ENCODE measurements at places on chromosomes 5 and 9.

- no peak for DNase-seq
Measured at GRCh38 chr9:84823421-84824271, 154.1 kb downstream of the NTRK2 start.

- DNase-seq = no peak
Measured at GRCh38 chr9:136403538-136403914, 3.6 kb upstream of the SNAPC4 start.

DNA sequence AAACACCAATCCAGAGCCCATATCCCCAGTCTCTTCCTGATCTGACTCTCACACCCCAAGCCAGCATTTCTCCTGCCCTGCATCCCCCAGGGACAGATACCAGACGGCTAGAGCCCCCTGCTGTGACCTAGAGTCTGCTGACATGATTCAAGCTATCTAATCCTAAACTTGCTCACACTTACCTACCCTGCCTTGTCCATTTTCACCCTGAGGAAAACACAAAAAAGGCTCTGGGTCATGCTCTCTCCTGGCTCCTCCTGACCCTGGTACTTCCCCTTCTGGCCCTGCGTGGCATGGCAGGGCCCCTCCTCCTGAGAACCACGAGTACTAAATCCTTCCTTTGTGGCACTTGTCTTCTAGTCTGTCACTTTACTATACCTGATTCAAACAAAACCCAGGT lies 2.8 kb upstream of the ARRDC1 start:
- no peak for DNase-seq

- no peak for DNase-seq
Measured at GRCh38 chr9:2907411-2907810, 63.5 kb upstream of the PUM3 start.

- no peak for DNase-seq
Measured at GRCh38 chr9:121360601-121361374, 9.3 kb downstream of the STOM start.

- no peak for DNase-seq
Measured at GRCh38 chr5:83720836-83721537, at the start of gene HAPLN1. Gene HAPLN1, minus strand, starts transcription at chr5:83720855. Its CDS starts 47,332 bp downstream, at chr5:83673523.

- DNase-seq = no peak
Measured at GRCh38 chr9:72315089-72315509, 49.9 kb downstream of the ZFAND5 start.

DNA sequence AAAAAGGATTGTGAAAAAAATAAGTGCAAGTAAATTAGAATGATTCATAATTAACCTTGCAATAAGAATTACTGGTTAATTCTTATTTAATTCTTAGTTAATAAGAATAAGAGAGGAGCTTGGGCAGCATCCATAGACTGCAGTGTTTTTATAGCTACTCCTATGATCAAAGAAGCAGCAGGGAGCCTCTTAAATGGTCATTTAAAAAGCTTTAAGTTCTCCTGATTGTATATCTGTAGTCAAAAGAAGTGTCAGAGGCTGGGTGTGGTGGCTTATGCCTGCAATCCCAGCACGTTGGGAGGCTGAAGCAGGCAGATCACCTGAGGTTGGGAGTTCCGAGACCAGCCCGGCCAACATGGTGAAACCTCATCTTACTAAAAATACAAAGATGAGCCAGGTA lies 14.4 kb downstream of the ACER2 start:
- no peak for DNase-seq

- no peak for DNase-seq
Measured at GRCh38 chr9:86672301-86672700, 275.0 kb downstream of the GAS1 start.

DNA sequence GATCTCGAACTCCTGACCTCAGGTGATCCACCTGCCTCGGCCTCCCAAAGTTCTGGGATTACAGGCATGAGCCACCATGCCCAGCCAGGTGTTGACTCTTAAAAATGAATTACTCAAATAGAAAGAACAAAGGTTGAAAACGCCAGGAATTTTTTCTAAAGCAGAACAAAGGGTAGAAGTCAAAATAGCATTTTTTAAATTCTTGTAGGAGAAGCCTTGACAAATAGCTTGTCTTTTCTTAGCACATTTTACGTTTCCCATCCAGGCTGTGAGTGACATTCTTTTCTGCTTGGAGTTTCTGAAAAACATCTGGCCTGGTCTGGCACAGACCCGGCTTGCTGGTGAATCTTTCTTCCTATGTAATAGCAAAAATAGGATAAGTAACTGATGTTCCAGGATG lies 169.4 kb upstream of the ZNF462 start:
- no peak for DNase-seq

- no peak for DNase-seq
Measured at GRCh38 chr5:143586781-143587362, 183.4 kb upstream of the NR3C1 start.

GRCh38 chr5:5588386-5588785 lies 165.9 kb downstream of the ICE1 start:
- no peak for DNase-seq

DNA sequence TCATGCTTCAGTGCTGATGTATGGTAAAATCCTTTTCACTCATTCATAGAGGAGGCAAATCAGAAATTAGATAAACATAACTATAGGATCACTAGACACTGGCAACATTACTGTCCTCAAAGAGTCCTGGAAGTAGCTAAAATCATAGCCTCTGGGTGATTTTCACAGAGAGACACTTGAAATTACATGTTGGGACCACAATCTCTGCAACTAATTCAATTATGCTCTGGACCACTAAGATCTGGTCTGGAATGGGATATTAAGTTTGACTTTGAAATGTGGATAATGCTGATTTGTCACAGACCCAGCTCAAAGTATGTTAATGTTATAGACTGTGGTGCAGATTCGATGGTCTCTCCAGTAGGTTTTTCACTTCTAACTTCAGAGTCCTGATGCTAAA lies 214.6 kb upstream of the CCNH start:
- no peak for DNase-seq

DNA sequence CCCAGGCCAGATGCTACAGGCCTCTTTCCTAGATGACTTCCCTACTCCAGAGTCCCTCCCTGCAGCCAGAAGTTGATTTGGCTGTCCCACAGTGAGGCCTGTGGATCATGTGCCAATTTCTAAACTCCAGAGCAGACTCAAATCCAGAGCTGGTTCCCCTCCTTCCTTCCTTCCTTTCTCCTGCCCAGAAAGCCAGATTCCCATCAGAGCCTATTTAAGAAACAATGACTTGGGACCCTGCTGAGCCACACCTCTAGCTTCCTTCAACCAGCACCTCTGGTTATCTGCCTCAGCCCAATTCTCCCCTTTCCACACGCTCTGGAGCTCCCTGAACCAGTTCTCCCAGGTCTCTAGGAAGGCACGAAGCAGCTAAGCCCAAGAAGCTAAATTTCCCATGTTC lies 7.2 kb downstream of the FAM219A start:
- no peak for DNase-seq

DNA sequence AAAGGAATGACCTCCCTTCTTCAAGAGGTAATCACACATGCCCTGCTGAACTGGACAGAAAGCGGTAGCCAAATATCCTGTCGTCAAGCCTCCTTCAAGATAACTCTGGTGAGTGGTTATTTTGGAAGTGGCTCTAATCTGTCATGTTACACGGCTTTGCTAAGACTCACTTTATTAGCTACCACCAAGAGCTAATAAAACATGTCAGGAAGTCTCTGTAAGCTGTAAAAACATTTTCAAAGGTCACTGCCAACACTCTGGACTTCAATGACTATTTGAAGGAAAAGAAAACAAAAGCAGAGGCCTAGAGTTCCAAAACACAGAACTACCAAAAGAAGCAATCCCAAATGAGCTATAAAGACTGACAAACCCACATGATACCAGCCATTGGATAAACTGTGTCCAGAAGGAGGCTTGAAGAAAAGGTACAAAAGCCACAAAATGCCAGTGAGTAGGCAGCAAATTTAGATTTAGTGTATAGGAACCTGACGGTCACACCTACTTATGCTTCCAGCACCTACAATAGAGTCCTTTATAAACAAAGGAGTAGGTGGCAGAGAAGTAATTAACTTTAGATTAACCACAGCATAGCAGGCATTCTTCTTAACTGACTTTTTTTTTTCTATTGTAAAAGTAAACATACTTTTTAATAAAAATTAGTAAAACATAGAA lies 97.3 kb upstream of the EQTN start:
- DNase-seq = no peak

DNA sequence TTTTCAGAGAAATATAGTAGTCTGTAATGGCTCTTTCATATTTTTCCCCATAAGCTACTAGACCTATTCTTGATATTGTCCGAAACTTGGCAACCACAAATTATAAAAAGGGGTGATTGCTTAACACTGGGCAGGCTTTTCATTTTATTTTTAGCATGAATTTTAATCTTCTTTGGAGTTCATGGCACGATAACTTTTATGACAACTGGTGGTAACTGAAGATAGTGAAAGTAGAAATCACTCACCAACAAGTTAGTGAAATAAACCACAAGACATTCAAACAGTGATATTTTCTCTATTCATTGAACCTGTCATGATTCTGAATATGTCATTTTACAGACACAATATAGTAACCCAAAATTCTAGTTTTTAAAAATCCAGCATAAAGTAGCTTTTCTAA lies 213.9 kb downstream of the PRDM9 start:
- no peak for DNase-seq

DNA sequence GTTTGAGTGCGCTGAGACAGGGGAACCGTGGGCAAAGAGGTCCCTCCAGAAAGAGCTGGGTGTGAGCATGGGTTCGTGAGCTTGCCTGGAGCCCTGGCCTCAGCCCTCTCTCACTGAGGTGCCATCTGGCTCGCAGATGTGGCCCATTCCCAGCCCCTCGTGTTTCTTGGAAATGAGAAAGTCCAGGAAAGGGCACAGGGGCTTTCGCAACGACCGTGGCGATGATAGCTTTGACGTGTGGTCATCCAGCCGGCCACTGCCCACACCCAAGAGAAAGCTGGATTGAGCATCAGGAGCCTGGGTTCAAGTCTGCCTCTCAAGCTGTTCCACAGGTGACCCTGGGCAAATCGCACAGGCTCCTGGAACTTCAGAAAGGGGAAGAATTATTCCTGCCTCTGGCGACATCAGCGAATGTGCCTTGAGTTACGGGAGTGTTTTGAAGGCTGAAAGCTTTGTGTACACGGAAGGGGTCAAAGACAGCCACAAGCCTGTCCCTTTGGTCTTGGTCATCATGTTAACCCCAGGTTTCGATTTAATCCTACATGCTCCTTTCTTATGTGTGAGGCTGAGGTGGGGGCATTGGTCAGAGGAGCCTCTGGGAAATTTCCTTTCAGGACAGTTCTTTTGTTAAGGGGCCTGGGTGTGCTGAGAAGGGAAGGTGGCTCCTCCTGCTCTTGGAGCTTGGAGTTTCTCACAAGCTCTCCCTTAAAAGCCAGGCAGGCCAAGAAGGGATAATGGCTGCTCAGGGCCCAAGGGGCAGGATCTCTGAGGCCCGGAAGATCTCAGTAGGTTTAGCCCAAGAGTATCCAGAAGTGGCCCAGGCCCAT lies 41.7 kb upstream of the IL17B start:
- no peak for DNase-seq

- no peak for DNase-seq
Measured at GRCh38 chr5:116365006-116365496, 209.6 kb downstream of the SEMA6A start.

DNA sequence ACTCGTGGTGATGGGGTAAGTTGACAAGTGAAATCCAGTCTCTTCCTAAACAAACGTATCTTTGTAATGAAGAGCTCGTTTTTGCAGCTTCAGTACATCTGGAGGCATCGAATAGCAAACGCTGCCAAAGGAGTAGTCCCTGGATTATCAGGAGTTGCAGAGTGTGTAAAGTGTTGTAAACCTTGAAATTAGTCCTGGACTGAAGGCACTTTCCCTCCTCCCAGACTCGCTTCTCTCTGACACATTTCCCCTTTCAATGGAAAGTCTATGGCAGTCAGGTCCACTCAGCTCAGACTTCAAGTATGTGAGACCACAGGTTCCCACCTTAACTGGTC lies 1.5 kb upstream of the PBX3 start:
- DNase-seq = no peak

DNA sequence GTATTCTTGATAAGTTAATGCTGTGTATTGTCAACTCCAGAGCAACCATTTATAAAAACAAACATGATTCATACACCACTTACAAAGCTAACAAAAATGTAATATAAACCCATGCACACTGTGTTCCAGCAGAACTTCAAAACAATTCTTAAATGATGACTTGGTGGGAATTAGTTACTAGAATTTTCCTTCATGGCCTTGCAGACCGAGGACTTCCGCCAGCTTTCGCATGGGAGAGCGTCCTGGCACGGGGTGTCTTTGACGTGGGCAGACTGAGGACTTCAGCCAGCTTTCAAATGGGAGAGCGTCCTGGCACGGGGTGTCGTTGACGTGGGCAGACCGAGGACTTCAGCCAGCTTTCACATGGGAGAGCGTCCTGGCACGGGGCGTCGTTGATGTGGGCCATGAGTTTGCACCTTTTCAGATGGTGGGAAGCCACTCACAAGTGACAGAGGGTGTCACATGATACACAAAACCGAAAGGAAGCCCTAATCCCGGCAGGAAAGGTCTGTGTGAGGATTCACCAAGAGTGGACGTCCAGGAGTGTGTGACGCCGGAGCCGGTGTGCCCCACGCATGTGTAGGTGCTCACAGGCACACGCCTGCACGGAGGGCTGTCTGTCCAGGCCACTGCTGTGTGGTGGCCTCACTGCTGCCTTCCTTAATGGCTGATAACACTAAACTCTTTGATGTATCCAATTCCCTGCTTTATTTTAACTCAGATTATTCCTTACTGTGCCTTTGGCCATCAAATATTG lies 211.3 kb upstream of the IRX4 start:
- DNase-seq = no peak

GRCh38 chr5:27437594-27438200 lies 399.3 kb upstream of the CDH9 start:
- no peak for DNase-seq

DNA sequence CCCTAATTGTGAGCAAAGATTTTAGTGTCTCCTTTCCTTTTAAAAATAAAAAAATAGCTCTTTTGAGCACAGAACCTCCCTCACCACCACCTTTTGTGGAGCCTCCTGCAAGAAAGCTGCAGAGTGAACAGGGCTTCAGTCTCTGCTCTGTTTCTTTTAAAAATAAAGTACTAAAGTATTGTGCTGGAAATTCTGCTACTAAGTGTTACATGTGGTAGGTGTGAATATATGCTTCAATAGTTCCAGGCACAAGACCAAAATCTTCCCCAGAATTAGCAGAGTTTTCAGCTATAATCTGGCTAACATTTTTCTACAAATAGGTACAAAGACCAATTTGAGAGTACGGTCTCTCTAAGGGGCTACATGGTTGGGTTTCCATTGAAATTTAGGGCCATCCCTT lies 40.3 kb upstream of the NFIB start:
- DNase-seq = no peak

DNA sequence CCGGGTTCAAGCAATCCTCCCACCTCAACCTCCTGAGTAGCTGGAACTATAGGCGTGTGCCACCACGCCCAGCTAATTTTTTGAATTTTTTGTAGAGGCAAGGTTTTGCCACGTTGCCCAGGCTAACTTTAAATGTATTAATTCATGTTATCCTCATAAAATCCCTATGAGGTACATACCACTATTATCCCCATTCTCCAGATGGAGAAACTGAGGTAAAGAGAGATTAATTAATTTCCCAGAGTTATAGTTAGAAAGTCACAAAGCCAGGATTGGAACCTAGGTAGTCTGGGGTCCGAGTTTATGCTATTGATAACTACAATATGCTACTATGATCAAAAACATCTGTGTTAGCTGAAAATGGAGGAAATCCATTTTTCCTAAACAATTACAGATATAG lies 31.9 kb upstream of the GOLPH3 start:
- no peak for DNase-seq

Measured in liver (tissue), 10 donors.